ENCODE measurements at places on chromosomes 13 and 19.
A peak's percentile ranks its signal among the peaks of the same experiment; 100 is the strongest.

DNA sequence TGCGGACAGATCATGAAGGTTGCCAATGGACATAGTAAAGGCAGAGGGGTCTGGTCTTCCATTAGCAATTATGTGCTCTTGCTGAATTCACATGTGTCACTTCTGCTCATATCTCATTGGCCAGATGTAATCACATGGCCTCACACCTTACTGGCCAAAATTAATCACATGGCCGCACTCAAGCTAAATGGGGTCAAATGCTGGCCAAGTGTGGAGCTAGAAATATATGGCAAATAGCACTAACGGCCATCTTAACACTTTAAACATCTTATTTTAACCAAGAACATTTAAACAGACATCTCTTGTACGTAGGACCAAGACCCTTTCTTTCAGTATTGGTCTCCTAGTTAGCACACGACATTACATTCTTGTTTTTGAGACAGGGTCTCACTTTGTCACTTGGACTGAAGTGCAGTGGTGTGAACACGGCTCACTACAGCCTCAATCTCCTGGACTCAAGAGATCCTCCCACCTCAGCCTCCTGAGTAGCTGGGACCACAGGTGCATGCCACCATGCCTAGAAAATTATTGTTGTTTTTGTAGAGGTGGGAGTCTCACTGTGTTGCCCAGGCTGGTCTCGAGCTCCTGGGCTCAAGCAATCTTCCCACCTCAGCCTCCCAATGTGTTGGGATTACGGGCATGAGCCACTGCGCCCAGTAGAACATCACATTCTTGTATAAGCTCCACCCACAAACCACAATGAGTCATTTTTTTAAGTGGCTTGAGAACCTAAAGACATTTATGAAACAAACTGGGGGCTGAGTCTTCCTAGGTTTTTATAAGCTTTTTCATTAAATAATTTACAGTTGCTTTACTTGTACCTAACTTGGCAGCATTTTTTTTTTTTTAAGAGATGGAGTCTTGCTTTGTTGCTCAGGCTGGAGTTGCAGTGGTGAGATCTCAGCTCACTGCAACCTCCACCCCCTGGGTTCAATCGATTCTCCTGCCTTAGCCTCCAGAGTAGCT lies 2.9 kb upstream of the PTOV1 start:
- DNase-seq: no peak

GRCh38 chr19:33767898-33768413 lies 28.7 kb upstream of the KCTD15 start:
- no peak for DNase-seq

- no peak for DNase-seq
These were observed 935.1 kb downstream of the SLITRK1 start for GRCh38 chr13:82947191-82947621.

DNA sequence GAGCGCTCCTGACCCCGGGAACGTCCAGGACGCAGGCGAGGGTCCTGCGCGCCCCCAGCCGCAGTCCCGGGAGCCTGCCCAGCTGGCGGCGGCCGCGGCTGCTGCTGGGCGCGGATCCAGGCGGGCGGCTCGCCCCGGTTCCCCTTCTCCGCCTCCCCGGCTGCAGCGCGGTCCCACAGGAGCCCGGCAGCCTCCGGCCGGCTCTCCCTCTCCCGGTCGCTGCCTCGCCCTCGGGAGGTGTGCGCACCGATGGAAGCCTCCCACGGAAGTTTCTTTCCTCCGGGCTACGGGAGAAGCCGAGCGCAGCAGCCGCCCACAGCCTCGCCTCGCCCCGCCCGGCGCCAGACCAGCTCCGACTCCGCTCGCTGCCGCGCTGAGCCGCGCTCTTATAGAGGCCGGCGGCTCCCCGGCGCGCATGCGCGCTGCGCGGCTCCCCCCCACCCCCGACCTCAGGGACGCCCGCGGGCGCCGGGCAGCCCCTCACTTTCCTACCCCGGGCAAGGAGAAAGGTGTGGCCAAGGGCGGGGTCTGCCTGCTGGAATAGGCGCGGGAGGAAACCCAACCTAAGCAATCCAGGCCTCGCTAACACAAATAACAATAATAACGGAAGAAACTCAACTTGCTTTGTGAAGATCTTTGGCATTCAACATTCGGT lies at the start of gene SHISA2:
TSS of gene SHISA2 (minus strand) at position 360 of the 655 bp plus-strand sequence. CDS start 1,041 bp downstream, outside the sequence.
- peak; percentile 13 for DNase-seq

DNA sequence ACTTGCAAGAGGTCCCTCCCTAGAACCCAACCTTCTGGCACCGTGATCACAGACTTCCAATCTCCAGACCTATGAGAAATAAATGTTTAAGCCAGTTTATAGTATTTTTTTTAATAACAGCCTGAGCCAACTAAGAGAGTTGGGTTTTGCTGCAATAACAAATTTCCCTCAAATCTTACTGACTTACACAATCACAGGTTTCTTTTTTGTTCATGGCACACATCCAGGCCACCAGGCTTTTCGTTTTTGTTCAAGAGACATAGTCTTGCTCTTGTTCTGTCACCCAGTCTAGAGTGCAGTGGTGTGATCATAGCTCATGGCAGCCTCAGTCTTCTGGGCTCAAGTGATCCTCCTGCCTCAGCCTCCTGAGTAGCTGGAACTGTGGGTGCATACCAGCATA lies 2.0 kb upstream of the SELENOV start:
- no peak for DNase-seq

GRCh38 chr13:110199046-110199831 lies 107.7 kb downstream of the COL4A1 start:
- no peak for DNase-seq

GRCh38 chr19:45591004-45591637 lies 6.5 kb upstream of the OPA3 start:
- peak; percentile 25 for DNase-seq

DNA sequence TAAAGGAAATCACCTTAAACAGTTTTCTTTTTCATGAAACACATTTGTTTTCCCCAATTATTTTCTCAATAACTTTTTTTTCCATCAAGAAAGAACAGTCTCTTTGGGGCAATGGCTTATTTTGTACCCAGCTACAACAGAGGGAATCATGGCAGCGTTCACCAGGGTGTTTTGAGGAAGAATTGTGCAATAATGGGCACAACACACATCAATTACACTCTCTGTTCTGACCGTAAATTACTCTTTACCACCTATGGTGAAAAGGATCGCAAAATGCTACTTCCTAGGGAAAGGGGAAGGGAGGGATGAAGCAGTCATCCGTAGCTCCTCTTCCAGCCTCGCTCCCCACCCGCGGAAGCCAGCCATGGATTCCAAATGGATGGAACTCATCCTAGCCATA lies 38.6 kb downstream of the TMTC4 start:
- DNase-seq: no peak

DNA sequence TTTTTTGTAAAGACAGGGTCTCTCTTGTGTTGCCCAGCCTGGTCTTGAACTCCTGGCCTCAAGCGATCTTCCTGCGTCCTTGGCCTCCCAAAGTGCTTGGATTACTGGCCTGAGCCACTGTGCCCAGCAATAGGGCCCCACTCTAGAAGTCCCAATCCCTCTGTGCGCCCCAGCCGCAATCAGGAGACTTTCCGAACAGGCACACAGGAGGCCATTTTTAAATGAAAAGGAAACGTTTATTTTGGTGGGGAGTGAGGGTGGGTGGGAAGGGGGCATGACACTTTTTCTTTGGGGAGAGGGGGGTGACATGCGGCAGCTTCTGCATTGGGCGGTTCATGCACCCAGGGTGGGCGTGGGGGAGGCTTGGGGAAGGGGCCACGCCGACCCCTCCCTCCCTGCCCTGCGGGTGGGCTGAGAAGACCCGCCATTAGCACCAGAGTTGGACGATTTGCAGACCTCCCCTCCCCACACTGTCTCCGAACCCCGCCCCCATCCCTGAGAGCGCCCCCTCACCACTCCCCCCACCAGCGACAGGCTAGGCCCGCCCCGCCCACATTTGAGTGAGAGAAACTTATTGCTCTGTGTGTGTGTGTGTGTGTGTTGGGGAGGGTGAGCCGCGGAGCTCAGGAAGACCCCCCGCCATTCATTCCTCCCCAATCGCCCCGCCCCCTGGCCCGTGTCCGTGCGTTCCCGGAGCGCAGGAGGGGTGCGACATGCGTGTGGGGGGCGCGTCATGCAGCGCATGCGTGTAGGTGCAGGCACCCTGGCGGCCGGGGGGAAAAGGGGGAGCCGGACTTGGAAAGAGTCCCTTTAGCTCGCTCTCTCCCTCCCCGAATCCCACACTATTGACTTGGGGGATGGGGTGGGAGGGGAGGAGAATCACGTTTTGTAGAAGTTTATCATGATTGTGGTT lies 17.2 kb downstream of the KCNC3 start:
- DNase-seq: no peak

GRCh38 chr19:6723738-6724137 lies 3.3 kb upstream of the C3 start:
- DNase-seq: no peak

DNA sequence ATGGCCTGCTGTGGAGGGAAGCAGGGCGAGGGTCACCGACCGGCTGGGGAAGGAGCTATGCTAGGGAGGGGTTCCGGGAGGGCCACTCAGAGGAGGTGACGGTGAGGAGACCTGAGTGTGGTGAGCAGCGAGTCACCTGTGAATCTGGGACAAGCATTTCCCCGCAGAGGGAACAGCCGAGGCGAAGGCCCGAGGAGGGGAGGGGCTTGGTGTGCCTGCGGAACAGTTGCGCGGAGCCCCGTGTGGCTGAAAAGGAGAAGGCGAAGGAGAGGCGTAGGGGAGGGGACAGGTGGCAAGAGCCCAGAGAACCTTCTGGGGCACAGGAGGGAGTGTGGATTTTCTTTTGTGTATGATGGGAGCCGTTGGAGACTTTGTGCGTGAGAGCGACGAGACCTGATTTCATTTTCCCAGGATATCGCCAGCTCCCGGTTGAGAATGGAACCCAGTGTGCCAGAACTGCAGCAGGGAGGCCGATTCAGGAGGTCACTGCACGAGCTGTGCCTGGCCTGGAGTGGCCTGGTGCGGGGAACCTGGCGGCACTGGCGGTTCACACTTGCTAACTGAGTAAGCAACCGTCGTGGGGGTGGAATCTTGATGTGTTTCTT lies 117.7 kb upstream of the ZNF507 start:
- DNase-seq: no peak

DNA sequence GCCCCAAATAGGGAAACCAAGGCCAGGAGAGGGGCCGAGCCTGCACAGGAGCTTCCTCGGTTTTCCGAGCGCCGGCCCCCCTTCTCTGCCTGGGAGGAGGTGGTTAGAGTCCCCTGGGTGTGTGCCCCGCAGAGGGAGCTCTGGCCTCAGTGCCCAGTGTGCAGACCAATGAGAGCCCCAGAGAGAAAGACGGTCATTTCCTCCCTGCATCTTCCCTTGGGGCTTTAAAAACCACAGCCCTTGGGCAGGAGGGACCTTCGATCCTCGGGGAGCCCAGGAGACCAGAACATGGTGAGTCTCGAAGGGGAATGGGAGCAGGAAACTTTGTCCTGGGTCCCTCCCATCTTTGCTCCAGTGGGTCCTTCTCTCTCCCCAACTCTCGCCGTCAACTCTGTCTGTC lies at the start of gene C5AR1:
TSS of gene C5AR1 (plus strand) at position 254 of the 400 bp plus-strand sequence. CDS start at position 289, 35 bp downstream.
- DNase-seq: no peak

- no peak for DNase-seq
These were observed 285.0 kb upstream of the SLC10A2 start for GRCh38 chr13:103351035-103351828.

- DNase-seq: no peak
These were observed 1.8 kb downstream of the LILRA4 start for GRCh38 chr19:54336893-54337857.

- DNase-seq: no peak
These were observed 496.7 kb downstream of the GPC6 start for GRCh38 chr13:93723316-93723715.

DNA sequence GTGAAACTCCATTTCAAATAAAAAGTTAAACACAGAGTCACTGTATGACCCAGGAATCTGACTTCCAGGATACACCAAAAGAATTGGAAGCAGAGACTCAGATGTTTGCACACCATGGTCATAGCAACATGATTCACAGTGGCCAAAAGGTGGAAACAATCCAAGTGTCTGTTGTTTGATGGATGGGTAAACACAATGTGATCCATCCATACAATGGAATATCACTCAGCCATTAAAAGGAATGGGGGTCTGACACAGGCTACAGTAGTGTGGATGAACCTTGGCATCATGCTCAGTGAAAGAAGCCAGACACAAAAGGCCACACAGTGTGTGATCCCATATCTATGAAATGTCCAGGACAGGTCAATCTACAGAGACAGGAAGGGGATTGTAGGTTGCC lies 174.3 kb downstream of the PTPRS start:
- no peak for DNase-seq

DNA sequence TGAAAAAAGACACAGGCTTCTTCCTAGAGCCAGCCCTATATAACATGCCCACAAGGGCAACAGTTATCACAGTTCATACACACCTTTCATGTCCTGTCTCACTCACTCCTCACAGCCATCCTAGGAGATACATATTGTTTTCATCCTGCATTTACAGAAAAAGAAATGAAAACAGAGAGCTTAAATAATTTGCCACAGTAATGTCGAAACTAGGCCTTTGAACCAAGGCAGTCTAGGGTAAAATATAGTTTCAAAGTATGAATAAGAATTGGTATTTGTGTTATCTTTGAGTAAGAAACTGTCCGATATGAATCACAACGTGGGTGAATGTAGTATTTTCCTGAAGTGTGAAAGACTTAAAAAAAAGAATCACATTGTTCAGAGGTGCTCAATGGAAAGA lies 26.8 kb downstream of the CLDN10 start:
- no peak for DNase-seq

- DNase-seq: no peak
These were observed 6.1 kb upstream of the KANK2 start for GRCh38 chr19:11203194-11204075.

GRCh38 chr19:55174425-55175116 lies 5.5 kb downstream of the SYT5 start:
- no peak for DNase-seq

DNA sequence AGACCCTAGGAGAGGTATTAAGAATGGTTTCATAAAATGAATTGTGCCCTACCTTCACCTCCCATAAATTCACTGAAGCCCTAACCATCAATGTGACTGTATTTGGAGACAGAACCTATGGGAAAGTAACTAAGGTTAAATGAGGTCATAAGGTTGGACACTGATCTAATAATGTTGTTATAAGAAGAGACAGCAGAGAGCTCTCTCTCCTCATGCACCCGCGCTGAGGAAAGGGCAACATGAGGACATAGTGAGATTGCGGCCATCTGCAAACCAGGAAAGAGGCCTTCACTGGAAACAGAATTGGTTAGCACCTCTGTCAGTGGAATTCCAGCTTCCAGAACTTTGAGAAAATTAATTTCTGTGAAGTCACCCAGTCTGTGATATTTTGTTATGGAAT lies 1396.1 kb upstream of the MIR17HG start:
- DNase-seq: no peak

GRCh38 chr19:15864824-15865223 lies 33.0 kb downstream of the CYP4F2 start:
- no peak for DNase-seq

DNA sequence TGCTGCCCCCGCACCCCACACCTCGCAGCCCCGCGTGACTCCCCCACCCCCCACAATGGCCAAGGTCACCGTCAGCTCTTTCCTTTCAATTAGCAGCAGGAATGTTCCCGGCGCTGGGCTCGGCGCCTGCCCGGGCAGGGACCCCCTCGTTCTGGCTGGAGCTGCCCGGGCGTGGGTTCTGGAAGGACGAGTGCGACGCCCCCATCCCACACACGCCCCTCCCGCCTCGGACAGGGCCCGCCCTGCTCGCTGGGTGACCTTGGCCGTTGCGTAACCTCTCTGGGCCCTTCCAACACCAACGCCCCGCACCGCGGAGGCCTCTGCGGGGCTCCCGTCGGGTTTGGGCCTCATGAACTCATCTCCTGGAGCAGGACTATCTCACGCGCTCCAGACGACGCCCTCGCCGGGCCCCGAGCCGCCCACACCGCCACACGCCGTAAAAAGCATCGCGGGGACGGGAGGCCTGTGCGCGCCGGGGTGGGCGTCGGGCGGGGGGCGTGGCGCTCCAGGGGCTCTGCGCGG lies 10.3 kb downstream of the PALM start:
- DNase-seq: no peak

GRCh38 chr19:4606181-4606580 lies 33.1 kb upstream of the TNFAIP8L1 start:
- no peak for DNase-seq
